ENCODE measurements at places on chromosomes 7 and 10. TPM values are rescaled to one million over a fixed set of nuclear protein-coding genes. Genes with fewer than 3 reads are reported as not detected.

Gene ZNF853
- total RNA-seq = 1.0 TPM

Gene GIMAP1
- 28.2 TPM for total RNA-seq

- DNase-seq = no peak
Measured at GRCh38 chr7:55903985-55904759, 16.9 kb downstream of the ZNF713 start.

GRCh38 chr7:96182424-96183158, 139.3 kb downstream of the SLC25A13 start:
- no peak for DNase-seq

Gene ACTL6B
- total RNA-seq = not detected

- DNase-seq = no peak
Measured at GRCh38 chr7:127438836-127439235, 46.3 kb upstream of the ZNF800 start.

Gene MAGI2
- total RNA-seq = 2.4 TPM

DNA sequence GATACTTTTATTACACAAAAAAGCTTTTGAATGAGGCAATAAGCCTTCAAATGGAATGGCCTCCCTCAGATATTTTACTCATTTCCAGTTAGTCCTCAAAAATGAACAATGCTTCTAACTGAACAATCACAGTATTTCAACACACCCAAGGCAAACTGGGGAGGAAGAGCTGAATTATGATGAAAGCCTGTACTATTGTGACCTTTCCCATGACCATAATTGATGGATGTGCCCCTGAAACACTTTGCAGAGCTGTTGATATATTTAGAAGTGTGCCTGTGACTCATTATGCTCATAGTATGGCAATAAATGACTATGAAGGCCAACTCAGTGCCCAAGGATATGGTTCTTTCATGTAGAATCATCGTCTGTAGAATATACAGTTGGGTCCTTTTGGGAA, 248.1 kb downstream of the AHR start:
- DNase-seq = peak; percentile 67

Gene ITPRID1
- not detected for total RNA-seq

Gene GIMAP4
- 408 TPM for total RNA-seq

- no peak for DNase-seq
Measured at GRCh38 chr7:111789870-111790269, 227.6 kb upstream of the IMMP2L start.

Gene COL28A1
- total RNA-seq = not detected

DNA sequence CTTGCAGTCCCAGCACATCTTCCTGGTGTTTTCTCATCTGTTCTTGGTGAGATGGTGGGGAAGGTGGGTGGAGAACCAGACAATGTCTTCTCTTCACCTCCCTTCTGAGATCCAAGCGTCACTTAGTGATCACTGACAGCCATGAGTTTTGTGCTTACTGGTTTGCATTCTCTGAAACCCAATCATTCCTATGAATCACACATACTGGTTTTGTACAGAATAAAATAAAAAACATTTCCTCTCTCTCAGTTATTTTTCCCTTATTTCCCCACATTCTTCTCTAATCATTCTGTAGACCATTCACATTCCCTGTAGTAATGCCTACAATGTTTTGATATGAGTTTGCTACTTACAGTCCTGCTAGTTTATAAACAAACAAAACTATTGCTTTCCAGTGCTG, 143.8 kb upstream of the SLC13A1 start:
- no peak for DNase-seq

GRCh38 chr7:2730846-2731770, 43.1 kb downstream of the AMZ1 start:
- no peak for DNase-seq

GRCh38 chr10:70169649-70170364, 507 bp downstream of the SAR1A start:
- no peak for DNase-seq

Gene TRPV5
- not detected for total RNA-seq

Gene SVOPL
- not detected for total RNA-seq

GRCh38 chr10:97297556-97298222, 5.3 kb upstream of the ARHGAP19 start:
- DNase-seq = no peak

Gene SLC26A5
- total RNA-seq = 0.85 TPM

GRCh38 chr7:130421684-130422083, 19.1 kb downstream of the CEP41 start:
- no peak for DNase-seq

DNA sequence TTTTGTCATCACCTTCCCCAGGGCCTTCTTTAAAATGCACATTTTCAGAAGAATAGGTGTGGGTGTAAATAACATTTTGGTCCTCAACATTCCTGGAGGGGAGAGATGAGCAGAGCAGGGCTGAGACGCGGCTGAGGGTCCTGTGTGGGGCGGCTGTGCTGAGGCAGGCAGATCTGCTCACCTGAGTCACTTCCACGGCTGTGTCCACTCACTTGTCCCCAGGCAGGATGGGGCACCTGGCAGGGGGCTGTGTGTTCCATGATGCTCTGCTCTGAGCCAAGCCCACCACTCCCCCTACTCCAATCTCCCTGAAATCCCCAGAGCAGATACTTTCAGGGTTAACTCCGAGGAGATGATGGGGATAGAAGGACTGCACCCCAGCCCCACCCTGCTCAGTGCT, 93.8 kb downstream of the GLRX3 start:
- DNase-seq = no peak

DNA sequence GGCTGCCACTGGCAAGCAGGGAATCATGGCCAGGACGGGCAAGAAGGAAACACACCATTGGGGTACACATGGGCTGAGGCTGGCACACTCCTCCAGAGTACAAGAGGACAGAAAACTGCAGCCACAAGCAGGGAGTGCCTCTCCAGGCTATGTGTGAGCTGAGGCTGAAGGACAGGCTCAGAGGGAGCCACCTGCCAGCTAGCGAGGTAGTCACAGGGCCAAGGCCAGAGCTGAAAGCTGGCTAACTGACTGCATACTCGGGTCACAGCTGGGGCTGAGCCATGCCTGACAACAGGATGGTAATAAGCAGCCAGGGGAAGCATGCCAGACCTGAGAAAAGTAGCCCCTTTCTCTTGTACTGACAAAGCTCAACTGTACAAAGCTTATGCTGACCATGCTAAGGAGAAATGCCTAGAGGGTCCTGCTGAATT, 52.0 kb downstream of the KIF5B start:
- DNase-seq = no peak

DNA sequence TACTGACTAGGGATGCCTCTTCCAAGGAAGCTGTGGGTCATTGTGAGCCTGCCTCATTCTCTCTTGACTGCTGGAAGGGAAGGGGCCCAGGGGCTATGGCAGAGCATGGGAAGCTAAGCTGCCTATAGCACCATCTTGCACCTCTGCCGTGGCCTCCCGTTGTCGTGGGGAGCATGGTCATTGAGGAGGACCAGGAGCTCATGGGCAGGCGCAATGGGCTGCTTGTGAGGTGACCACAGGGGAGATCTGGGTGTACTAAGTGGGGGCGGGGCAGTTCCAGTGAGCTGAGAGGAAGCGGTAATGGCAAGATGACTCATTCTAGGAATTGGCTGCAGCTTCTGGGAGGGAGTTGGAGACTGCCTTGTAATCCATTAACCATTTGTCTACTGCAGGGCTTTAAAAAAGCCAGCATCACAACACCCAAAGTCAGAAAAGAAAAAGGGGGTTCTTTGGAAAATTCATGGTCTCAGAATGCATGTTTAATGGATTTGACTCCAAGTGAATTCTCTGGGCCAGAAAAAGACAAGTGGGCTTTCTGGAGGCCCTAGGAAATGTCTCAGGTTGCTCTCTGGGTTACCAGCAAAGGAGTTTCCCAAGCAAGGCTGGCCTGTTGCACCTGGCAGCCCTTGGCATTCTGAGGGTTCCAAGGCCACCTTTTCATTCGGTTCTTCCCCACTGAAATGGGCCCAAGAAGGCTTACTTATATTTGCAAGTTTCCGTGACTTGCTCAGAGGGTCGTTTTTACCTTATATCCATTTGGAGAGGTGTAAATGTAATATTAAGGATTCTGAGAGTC, 3.6 kb downstream of the DUSP5 start:
- peak; percentile 96 for DNase-seq

GRCh38 chr10:34743814-34744213, 71.3 kb downstream of the PARD3 start:
- no peak for DNase-seq

Gene TFR2
- 0.70 TPM for total RNA-seq

DNA sequence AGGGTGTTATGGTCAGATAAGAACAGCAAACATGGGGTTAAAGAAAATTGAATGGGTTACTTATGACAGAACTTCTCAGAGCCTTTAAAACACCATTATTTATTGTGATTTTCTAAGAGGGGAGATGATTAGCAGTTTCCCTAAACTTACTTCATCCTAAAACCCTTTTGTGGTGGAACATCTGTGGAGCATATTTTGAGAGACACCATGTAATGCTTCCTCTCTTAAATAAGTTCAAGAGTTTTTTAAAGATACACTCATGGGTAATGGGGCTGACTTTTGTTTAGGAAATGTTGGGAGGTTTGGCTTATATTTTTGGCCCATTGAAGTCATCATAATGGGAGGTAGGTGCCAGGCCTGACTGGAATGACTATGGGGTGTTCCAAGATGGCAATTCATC, 8.4 kb upstream of the PDCD4 start:
- no peak for DNase-seq

Gene NEUROG3
- not detected for total RNA-seq

Gene PDK4
- total RNA-seq = 105 TPM

GRCh38 chr7:132243051-132243450, 333.2 kb downstream of the PLXNA4 start:
- DNase-seq = no peak

Gene RARRES2
- total RNA-seq = 1.9 TPM

DNA sequence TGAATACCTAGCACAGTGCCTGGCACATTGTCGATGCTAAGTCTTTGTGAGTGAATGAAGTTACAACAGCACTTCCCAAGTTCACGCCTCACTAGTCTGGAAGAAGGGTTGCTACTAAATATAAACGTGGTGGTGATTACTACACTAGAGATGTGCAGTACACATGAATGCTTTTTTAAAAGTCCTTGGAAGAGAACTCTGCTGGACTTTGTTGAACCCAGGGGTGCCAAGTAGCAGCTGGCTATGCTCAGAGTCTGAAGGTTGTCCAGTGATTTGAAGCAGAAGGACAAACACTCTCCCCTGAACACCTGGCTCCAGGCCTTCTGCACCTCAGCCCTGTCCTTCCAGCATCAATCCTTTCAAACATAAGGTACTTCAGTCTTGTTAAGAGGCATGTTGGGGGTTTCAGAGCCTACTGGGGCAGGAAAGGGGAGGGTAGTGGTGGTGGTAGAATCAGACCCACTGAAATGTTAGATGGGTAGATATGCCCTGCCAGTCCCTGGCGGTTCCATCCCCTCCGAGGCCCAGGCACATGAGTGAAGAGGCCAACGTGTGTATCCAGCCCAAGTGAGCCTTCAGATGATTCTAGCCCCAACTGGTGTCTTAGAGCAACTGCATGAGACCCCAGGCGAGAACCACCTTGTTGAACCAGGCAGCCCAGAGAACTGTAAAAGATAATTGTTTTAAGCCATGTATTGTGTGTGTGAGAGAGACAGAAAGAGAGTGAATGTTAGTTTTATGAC, 94.4 kb downstream of the TAX1BP1 start:
- DNase-seq = no peak

DNA sequence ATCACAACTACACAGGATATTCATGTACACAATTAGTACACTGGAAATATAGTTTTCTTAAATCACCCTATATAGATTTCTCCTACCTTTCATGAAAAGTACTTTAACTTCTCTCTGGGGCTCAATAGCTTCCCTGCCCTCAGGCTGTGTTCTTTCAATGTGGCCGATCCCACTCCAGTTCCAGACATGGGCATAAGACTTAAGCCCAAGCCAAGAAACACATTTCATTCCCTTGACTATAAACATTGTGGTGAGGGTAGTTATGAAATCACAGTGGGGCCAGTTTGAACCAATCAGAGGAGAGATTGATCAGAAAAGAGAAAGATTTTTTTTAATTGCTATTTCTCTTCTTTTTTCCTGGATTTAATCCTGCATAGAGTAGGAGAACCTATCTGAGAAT, 904.6 kb upstream of the SORCS1 start:
- DNase-seq = no peak

DNA sequence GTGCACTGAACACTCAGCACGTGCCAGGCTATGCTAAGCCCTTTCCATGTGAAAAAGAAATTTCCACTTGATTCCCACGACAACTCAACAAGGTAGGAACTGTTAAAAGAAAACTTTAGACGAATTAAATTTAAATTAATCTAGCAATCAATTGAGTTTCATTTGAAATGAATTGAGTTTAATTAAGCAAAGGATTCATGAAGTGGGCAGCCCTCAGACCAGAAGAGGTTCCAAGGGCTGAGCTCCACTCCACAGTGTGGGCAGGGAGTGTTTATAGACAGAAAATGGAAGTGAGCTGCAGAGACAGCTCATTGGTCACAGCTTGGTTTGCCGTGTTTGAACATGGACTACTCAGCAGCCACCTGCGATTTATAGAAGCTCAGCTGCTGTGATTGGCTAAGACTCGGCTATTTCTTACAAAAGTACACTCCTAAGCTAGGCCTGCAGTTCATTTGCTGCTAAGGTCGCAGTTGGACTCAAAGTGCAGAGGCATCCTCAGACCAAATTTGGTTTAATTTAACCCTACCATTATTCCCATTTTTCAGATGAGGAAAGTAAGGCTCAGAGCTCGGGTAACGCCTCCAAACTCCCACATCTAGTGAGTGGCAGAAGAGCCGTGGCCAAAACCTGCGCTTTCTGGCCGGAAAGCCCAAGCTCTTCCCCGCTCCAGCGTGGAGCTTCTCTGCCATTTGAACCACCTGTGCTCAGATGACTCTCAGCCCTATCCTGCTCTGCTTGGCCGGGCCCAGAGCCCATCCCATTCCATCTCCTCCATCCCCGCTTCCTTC, 24.9 kb downstream of the CALML3 start:
- no peak for DNase-seq

- peak; percentile 80 for DNase-seq
Measured at GRCh38 chr10:110137142-110137545, 70.3 kb upstream of the MXI1 start.

Gene ZNF722
- not detected for total RNA-seq

Gene PNLIPRP1
- total RNA-seq = not detected

- no peak for DNase-seq
Measured at GRCh38 chr7:150862356-150862755, 10.0 kb downstream of the AOC1 start.

Gene GNAT3
- not detected for total RNA-seq

DNA sequence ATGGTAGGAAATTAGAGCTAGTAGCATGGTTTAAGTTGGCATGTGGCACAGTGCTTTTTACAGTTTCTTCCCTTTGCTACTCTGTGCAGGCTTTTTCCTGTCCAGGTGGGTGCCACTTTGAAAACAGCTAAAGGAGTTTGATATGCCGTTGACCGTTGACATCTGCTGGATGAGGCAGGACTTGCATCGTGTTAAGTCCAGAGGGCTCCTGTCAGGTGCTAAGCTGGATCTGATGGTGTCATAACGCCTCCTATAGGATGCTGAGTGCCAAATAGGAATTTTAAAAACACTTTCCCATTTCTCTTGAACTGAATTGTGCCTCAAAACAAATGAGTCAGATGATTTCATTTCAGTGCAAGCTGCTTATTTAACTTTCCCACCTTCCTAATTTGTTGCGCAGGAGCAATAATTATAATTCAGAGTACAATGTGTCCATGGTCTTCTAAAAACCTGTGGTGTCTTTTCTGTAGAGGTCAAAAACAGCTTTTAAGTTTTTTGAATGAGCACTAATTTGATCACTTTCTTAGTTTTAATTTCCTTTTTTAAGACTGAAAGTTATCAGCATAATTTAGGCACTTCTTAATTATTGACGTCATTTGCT, 178.3 kb downstream of the CDCA7L start:
- DNase-seq = peak; percentile 86

Gene GTF2IRD1
- total RNA-seq = 7.4 TPM
